H1 (cell line): ENCODE measurements at places on chromosomes 3 and 15.

GRCh38 chr3:120048355-120049041 lies 45.7 kb downstream of the GSK3B start:
- no peak for DNase-seq

DNA sequence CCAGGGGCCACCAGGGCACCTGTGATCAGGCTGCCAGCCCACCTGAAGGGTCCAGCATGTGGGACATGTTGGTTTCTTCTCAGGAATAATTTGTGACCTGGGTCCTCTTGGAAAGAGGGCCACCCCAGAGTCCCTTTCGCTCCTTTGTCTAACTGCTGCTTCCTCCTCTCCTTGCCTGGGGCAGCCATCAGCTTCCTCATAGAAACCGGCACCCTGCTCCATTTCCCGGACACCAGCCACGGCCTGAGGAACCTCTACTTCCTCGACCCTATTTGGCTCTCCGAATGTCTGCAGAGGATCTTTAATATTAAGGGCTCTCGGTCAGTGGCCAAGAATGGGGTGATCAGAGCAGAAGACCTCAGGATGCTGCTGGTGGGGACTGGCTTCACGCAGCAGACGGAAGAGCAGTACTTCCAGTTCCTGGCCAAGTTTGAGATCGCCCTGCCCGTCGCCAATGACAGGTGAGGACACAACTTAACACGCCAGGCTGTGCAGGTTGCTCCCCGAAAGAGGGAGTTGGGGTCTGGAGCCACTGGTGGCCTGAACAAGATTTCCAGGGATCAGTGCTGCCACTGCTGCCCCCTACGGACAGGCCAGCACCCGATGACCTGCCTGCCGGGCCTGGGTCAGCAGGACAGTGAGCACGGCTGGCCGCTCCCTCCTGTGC lies 109.7 kb downstream of the LRRK1 start:
- no peak for DNase-seq

DNA sequence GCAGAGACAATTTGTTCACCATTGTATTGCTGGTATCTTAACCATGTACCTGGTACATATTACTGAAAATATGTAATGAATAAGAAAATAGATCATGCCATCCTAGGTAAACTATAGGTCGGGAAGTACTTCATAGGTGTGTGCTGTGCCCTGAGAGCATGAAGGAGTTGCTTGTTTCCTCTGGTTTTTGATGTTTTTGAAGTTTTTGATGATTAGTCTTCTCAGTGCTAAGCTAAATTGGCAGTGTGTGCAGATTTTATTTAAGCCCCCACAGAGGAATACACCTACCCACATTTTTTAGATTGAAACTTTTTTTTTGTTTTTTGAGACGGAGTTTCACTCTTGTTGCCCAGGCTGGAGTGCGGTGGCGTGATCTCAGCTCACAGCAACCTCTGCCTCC lies 16.6 kb downstream of the HMG20A start:
- no peak for DNase-seq

DNA sequence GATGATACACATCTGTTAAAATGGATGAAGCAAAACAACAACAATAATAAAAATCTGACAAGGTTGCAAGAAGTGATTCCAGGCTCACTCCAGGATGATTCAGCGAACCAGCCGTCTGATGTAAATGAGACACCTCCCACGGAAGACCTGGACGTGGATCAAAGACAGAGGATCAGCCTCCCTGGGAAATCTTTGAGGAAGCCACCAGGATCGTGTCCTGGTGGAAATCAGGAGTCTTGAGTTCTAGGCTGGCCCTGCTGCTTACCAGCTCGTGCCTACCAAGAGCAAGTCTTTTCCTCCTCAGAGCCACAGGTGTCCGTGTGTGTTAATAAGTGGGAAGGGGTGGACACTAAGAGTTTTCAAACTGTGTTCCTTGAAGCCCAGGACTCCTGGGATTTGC lies 15.3 kb upstream of the ADCY5 start:
- DNase-seq, result no peak

- DNase-seq, result no peak
Observed at GRCh38 chr15:68583321-68583720, 4.5 kb downstream of the CORO2B start.

GRCh38 chr3:157087780-157088600 lies 72.0 kb downstream of the CCNL1 start:
- DNase-seq, result no peak

- no peak for DNase-seq
Observed at GRCh38 chr3:178512647-178513046, 23.6 kb upstream of the KCNMB2 start.

DNA sequence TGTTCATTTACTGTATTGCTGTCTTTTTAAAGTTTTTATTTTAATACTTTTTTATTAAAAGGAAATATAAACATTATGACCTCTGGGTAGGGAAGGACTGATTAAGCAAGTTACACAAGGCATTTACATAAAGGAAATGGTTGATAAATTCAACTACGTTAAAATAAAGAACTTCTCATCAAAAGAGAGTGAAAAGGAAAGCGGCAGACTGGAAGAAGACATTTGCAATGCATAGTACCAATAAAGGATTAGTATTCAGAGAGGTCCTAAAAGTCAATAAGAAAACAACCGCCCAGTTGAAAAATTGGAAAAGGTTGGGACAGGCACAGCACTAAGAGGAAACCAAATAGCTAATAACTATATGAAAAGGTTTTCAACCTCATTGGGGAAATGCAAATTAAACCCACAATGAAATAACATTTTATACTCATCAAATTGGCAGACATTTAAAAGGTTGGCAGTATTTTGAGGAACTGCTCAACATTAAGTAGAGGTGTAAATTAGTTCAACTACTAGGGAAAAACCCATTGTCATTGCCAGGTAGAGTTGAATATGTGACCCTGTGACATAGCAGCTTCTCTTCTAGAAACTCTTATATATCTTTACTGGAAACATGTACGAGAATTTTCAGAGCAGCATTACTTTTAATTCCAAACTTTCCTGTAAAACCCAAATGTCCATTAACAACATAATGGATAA lies 9.5 kb downstream of the PDE8A start:
- DNase-seq, result no peak

DNA sequence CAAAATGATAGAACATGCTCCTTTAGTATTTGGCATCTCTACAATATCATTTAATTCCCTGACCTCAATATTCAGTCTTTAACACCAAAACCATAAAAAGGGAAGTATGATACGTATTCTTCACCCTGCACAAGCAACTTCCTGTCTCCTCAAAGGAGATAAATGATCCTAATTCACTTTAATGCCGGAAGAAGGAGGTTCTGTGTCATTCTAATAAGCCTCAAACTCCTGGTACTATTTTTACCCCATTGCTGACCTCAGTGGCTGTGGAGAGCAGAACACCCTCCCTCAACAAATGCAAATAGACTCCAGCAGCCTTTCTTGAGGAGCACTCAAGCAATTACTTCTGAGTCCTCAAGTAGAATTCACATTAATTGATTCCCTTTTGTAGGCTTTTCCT lies 173.3 kb downstream of the TMEM108 start:
- no peak for DNase-seq

DNA sequence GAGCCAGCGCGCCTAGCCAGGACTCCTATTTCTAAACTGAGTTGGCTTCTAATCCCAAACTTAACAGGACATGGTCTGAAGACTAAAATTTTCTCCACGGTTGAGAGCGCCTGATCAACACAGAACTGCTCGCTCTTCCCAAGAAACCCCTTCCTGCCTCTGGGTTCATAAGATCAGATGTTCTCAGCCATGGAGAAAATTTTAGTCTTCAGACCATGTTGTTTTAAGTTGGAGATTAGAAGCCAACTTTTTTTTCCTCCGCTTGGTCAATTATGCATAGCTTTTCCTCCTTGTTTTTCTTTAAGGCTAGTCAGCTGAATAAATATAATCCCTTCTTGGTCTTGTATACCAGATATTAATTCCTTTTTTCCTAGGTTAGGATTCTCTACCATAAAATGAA lies 356.6 kb upstream of the ADAMTS9 start:
- DNase-seq, result no peak

DNA sequence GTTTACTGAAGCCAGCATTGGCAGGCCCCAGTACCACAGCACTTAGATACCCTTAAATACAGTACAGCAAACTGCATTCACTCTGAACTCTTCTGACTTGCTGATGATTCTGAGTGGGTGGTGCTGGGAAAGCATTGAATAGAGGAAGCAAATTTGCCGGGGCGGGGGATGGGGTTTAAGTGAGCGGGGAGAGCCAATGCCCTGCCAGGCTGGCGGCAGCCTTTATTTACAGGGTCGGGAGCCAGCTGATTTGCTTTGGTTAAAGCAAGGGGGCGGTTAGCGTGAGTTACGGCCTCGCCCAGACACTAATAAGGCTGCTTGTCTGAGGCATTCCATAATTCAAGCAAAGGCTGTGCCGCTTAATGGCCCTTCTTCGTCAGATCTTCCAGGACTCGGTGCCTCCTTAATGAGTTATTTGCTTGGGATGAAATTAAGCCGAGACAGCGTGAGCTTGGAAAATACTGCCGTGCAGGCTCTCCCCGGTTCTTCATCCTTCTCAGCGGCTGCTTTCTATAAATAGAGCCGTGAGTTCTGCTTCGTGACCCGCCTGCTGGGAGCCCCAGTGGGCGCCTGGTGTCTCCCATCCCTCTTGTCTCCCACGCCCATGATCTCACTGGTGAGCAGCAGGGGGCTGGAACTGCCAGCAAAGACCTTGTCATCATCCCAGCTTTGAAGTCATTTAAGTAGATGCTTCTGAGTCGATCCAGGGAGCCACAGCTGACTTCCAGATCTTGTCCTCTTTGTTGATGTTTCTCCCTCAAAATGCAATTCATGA lies 25.8 kb downstream of the SPSB4 start:
- no peak for DNase-seq

GRCh38 chr3:51401735-51402134 lies 10.7 kb downstream of the RBM15B start:
- DNase-seq, result no peak

DNA sequence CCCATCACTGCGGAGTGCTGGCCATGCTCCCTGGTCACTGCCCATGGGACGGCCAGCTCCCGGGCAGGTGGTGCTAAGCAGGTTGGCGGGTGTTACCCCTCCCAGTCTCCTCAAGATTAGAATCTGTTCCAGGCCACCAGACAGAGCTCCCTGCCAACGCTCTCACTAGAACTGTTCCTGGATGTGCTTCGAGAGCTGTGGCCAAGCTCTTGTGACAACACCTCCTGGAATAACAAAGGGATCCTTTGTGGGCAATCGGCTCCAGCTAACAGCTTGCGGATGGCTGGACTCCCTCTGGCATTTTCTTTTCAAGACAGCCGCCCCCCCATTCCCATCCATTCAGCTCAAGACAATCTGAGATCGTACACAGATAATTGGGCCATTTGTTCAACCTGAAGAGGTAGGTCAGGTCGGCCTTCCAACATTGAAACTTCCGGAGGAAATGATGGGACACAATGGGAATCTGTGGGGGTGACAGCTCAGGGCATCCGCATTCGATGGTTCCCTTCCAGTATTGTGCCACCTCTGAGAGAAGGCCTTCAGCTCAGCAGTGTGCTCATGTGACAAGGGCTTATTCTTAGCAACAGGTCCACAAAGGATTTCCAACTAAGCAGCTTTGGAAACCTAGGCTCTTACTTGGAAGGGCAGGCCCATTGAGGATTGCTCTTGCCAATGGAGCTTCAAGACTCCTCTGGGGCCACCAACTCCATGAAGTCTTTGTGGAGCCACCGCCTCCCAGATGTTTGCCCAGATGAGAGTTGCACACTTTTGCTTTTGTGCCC lies 11.6 kb upstream of the EPHB3 start:
- no peak for DNase-seq

GRCh38 chr3:53806182-53807116 lies 39.8 kb downstream of the CHDH start:
- DNase-seq, result no peak
